SJCRH30 (cell line): ENCODE measurements at places on chromosomes 13 and 19. TPM values are rescaled to one million over a fixed set of nuclear protein-coding genes. Genes with fewer than 3 reads are reported as not detected.

GRCh38 chr13:112783978-112784371 is 94.1 kb downstream of the ATP11A start:
- no peaks in the 10 kb centered on the region for H3K27me3 ChIP-seq
- H3K4me3 ChIP-seq, result no peak overlapping the region
- DNase-seq, result no peak
- H3K4me1 ChIP-seq, result no peaks in the 10 kb centered on the region

DNA sequence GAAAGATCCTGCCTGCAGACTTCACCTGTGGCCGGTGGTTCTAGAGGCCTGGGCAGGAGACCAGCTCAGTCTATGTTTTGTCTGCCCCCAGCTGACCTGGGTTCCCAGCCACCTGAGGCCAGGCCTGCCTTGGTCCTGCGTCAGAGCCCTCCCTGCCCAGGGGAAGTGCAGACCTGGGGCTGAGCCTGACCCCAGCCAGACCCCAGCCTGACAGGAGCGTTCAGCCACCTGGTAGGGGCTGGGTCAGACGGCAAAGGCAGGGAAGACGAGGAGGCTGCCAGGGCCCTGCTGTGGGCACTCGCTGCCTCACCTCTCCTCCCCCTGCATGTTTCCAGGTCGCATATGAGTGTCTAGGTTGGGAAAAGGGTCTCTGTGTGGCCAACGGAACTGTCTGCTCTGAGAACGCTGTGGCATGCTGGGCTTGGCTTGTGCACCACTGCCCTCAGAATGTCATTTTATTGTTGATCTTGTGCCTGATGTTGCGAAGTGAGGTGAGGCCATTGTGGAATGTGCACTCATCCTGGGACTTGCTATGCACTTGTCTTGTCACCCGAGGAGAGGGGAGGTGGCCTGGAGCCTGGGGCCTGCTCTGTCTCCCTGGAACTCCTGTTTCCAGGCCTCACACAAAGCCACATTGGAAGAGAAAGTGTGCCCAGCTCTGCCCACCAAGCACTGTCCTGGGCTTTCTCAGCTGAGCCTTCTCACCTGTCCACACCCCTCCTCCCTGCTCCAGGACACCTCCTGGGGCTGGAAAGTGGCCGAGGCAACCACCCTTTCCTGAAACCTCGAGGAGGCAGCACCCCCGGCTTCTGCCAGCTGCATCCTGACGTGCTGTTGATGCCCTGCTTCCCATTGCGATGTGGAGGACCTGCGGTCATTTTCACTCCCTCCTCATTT is 15.2 kb upstream of the MCF2L start:
- H3K4me1 ChIP-seq, result peaks cover 17% of the 10 kb centered on the region
- no peaks in the 10 kb centered on the region for H3K36me3 ChIP-seq
- DNase-seq, result no peak
- H3K27me3 ChIP-seq, result no peaks in the 10 kb centered on the region
- no peak overlapping the region for H3K4me3 ChIP-seq

GRCh38 chr13:113273851-113274590 is 23.0 kb upstream of the LAMP1 start:
- no peaks in the 10 kb centered on the region for H3K27me3 ChIP-seq
- no peak overlapping the region for H3K4me3 ChIP-seq
- no peak overlapping the region for H3K27ac ChIP-seq
- no peak for DNase-seq
- no peaks in the 10 kb centered on the region; the same call in 1 of the 2 replicates for H3K36me3 ChIP-seq
- no peaks in the 10 kb centered on the region for H3K4me1 ChIP-seq

DNA sequence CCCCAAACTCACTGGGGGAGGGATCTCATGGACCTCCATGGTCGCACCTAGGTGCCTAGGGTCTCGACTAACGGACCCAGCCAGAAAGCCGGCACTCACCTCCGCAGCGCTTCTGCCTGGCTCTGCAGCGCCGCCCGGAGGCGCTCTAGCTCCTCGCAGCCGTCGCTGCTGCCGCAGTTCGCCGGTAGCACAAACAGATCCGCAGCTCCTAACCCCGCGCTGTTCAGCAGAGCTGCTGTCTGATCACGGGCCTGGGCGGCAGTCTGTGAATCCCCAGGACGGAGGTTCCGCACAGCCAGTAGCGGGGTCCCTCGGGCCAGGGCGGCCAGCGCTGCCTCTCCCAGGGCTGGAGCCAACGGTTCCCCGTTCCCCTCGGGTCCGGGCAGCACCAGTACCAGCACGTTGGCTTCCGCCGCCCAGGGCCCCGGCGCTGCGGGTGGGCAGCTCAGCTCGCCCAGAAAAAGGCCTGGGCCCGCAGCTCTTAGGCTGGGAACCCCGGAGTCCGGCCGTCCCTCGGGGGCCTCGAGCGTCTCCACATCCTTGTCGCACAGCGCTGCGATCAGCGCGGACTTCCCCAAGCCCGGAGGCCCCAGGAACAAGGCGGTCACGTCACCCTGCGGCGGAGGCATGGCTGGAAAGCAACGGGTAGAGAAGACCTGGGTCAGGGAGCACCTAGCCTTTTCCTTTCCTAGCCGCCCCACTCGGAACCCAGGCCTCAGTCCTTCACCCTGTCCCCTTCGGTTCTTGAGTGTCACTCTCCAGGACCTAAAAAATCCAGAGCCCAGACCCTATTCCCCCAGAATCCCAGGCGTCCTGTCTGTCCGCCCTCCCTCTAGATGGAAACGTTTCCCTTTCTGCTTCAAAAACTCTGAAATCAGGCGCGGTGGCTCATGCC is 977 bp downstream of the IRGQ start:
- peak overlapping the region; percentile 99 for H3K27ac ChIP-seq
- DNase-seq, result no peak
- no peaks in the 10 kb centered on the region; the same call in 1 of the 2 replicates for H3K36me3 ChIP-seq
- no peaks in the 10 kb centered on the region for H3K27me3 ChIP-seq

GRCh38 chr19:8196271-8196927 is 12.8 kb upstream of the CERS4 start:
- no peak overlapping the region for H3K27ac ChIP-seq
- H3K4me1 ChIP-seq, result no peaks in the 10 kb centered on the region
- DNase-seq, result no peak
- H3K4me3 ChIP-seq, result no peak overlapping the region
- no peaks in the 10 kb centered on the region for H3K36me3 ChIP-seq
- no peaks in the 10 kb centered on the region for H3K27me3 ChIP-seq

DNA sequence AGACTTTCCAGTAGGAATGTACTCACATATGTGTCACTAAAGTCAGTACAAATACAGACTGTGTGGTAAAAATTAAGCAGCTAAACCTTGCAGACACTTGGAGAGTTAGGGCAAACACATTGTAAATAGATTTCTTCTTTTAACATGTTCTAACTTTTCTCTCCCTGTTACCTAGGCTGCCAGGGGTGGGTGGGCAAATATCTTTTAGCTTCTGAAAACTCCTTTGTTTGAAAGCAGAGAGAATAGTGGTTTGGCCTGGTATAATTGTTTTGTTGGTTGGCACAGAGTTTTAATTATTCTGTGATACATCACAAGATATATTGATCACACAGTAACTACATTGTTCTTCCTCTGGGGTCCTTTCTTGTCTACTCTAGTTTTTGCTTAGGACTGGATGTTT is 289.8 kb upstream of the DACH1 start:
- no peak for DNase-seq
- H3K27ac ChIP-seq, result no peak overlapping the region
- no peaks in the 10 kb centered on the region for H3K27me3 ChIP-seq
- H3K36me3 ChIP-seq, result no peaks in the 10 kb centered on the region

The GIPC3 gene
- 0.03 and 0.06 TPM in 2 replicates for total RNA-seq

The TRPM4 gene
- total RNA-seq, result 1.2 and 1.8 TPM in 2 replicates

The NXNL1 gene
- total RNA-seq, result not detected in 2 replicates
